T-cell (primary cell): ENCODE measurements at places on chromosomes 7 and 10.
A peak's percentile ranks its signal among the peaks of the same experiment; 100 is the strongest.

- DNase-seq, result no peak
These were observed 169.7 kb downstream of the NRF1 start for GRCh38 chr7:129780974-129781927.

GRCh38 chr10:31836569-31837406, 91.8 kb downstream of the ARHGAP12 start:
- DNase-seq, result no peak

DNA sequence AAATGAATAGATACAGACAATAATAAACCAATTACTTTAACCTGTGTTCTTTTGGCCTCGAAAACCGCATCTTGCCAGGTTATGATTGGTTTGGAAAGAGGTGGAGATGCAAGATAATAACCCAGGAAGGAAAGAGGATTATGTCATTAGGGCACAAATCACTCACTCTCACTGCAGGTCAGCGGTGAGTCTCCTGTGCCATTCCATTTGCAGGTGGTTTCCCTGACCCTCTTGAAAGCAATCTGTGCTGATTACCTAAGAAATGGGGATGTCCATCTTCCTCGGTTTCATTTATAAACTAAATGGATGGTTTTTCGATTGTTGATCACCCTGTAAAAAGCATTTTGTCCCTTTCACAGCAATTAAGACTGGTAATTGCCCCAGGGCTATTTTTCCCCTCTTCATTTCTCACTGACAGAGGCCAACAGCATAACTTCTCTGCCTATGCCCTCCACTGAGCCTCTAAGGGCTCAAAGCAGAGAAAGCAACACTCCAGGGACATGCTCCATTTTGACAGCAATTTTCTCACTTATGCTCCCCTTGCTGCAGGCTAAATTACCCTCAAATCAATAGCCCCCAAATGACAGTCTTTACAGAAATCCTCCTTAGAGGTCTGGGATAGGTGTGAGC, 257.5 kb downstream of the IPMK start:
- no peak for DNase-seq

DNA sequence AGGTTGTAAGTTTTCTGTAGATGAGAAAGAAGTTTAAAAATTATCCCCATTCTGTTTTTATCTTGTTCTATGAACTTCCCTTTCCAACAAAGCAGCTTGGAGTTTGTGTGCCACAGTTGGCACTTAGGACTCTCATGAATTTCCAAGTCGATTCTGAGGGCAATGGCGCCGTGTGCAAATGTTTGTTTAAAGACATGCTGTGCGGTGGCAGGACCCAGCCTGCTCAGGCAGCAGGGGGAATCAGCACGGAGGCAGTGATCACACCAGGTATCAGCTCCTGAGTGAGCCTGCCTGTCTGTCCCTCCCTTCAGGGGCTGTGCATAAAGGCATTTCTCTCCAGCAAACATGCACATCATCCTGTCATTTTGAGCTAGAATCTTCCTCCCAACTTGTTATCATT, 109.8 kb upstream of the WDR11 start:
- no peak for DNase-seq

GRCh38 chr7:92064438-92065029, 69.7 kb downstream of the CYP51A1 start:
- DNase-seq, result no peak

DNA sequence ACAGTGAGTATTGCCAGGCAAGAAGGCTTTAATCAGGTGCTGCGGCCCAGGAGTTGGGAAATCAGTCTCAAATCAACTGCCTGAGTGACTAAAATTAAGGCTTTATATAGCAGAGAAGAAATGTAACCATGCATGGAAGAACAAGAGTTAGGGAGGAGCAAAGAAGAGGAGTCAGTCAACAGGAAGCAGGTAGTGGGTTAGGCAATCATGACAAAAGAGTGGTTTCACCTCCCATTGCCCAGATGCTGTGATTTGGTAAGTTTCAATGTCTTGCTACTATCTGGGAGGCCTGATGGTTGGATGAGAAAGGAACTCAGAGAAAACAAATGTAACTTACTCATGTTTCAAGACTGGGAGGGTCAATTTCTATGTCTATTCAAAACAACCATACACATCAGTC, 998.3 kb downstream of the GATA3 start:
- no peak for DNase-seq

DNA sequence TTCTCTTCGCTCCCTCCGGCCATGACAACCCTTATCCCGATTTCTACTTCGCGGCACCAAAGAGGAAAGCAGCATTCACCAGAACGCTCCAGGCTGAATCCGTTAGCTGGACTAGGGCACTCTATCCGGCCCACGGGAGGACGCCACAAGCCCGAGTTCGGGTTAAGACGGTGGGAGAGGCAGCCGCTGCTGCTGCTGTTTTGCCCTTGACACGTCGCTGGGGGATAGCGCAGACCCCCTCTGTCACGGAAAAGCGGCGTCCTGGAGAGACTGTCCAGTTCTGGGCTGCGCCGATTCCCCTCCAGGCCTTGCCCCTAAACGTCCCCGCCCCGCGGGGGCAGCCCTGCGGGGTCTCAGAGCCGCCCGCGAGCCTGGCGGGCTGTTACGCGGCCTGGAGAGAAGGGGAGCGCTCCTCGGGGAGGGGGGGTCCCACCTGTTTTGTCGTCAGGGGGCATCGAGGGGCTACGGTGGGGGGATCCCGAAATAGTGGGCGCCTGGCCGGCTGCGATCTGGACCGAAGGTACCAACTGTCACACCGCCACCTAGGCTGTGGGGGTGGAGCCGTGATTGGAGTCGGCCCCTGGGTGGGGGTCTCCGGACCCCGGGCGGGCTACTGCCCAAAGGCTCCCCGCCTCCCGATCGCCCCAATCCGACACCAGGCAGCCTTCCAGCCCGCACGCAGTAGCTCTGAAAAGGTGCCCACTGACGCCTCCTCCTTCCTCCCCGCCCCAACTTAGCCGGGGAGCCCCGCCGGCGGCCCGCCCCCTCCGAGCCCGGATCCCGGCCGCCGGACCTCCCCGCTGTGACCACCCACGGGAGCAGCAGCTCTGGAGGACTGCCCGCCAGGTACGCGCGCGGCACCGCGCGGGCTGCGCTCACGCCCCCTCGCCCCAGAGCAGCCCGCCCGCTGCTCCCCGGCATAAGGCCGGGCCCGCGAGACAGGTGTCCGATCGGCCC, 772 bp downstream of the SGMS1 start:
- peak; percentile 27 for DNase-seq

DNA sequence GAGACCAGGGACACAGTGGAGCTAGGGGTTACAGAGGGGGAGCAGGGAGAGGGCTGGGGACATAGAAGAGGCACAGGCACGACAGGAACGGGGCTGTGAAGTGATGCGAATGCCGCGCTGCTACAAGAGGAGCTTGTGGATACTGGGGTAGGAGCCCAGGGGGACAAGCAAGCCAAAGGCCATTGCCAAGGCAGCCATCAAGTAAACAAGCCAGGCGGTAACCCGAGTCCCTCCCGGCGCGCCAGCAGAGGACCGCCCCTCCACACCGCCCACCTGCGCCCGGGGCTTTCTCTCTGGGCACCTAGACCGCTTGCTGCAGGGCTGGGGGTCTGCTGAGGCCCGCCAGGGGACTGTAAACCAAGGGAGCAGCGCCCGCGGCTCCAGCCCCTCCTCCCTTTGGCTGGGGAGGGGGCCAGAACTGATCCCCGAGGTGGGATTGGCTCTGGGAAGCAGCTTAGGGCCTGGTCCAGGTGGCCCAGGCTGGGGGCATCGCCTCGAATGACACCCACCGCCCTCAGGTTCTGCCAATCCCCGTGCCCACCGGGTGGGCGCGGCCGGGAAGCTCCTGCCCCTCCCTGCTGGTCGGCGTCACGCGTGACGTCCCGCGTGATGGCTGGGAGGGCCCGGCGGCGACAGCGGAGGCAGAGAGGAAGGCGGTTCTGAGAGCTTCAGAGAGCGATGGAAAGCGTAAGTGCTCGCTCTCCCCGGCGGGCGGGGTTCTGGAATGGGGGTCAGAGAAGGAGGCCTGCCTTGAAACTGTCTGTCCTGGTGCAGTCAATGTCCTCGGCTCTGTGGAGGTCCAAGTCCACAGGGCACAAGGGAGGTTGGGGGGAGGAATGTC, 982 bp downstream of the SFXN3 start:
- peak; percentile 80 for DNase-seq

GRCh38 chr10:50397312-50398140, 146.2 kb upstream of the ASAH2 start:
- DNase-seq, result no peak

DNA sequence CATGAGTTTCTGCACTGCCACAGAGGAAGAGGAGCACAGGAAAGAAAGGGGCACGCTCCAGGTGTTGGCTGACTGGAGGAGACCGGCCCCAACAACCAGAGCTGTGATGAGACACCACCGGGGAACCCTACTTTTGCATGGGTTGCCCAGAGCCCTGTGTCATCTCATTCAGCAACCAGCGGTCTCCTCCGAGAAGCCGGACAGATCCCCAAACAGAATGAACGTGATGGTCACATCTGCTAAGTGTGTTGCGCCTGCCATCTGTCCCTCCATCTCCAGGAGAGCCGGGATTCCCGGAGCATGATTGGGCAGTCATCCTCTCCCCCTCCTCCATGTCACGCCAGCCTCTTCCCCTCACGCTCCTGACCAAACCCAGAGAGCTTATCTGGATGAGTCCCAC, 22.9 kb downstream of the PARP12 start:
- no peak for DNase-seq

DNA sequence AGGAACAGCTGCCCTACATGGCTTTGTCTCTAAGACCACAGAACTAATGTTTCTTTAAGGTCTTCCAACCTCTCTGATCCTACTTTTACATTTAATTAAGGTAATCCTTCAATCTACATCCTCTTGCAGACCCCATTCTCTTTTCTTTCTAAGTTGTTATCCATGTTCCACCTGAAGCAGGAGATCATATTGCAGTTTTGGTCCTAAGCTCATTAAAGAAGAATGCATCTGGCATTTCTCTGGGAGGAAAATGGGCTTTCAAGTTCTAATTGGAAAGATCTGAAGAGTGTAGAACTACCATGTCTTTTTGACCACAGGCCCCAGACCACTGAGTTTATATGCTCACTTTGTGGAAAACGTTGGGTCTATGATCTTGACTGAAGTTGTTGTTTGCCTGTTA, 111.2 kb downstream of the SEM1 start:
- DNase-seq, result no peak

DNA sequence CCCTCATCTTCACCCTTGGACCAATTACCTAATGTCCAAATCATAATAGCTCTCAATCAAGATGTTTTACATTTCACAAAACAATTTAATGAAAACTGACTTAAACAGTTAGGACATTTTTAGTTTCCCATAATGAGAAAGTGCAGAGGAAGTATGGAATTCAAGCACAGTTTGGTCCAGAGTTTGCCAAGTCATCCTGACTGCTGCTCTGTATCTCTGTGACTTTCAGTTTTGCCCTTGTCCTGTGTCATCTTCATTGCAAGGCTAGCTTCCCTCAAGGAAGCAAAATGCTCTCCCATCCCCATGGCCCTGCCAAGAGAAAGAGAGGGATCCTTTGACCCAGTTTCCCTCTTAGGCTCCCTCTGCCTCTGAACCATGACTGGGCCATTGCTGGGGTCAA, 7.9 kb upstream of the PLEKHS1 start:
- DNase-seq, result no peak

DNA sequence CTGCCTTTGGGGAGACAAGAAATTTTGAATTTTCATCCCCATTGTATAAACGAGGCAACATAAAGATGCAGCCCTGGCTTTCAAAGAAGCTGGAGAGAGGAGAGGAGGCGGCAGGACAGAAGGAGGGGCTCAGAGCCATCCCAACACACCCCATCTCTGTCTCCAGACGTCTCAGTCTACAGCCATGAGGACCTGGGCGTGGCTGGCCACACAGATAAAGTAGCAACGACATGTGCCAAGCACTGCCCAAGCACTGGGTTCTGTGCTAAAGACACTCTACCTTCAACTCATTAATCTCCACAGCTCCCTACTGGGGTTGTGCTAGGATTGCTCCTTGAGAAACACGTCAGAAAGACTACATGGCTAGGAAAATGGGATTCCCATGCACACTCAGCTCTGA, 65.2 kb downstream of the DLG5 start:
- DNase-seq, result no peak

DNA sequence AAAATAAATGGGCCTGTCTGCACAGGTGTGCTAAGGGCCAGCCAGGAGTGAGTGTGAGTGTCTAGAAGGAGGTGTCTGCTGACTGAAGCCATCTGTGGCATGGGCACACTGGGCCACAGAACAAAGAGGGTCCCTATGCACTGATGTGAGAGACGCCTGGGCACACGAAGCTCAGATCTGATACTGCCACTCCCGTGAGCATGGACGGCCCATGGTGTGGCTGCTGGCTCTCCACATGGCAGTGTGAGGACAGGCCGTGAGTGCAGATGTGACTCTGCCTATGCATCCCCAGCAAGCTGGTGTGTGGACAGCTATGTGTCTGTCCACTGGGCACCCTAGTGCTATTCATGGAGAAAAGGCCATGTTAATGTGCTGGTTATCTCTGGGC, 12.8 kb upstream of the MYL7 start:
- DNase-seq, result no peak

DNA sequence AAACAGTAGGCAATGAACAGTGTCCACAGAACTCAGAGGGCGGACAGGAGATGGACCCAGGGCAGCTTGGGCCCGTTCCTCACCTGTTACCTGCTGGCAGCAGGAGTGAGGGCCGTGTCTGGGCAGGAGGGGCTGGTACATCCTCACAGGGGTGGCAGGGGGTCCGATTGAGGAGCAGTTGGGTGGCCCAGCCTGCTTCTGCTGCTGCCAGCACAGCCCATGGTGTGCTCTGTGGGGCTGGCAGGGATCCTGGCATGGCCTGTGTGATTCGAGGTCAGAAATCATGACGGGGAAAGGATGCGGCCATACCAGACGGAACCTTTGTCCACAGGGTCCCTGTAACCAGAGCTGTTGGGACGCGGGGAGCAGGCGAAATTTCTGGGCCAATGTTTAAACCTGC, 49.6 kb downstream of the INPP5A start:
- no peak for DNase-seq

- peak; percentile 10 for DNase-seq
These were observed 46.6 kb downstream of the CCSER2 start for GRCh38 chr10:84375011-84375410.

DNA sequence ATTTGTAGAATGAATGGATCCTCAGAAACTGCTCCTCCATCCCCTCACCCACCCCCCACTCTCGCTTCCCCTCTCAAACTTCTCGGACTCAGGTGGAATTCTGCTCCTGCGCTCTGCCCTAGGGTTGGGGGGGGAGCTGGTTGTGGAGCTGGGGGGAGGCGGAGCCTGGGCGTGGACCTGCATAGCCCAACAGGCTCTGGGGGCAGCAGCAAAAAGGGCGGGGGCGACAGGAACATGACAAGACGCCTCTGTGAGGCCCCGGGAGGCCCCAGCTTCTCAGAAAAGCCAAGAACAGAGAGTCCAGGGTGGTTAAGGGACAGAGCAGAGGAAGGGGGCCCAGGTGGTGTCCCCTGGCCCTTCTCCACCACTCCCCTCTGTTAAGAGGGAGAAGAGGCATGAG, 3.5 kb downstream of the TSC22D4 start:
- no peak for DNase-seq

- no peak for DNase-seq
These were observed 227.3 kb downstream of the PTEN start for GRCh38 chr10:88090568-88091214.
